ENCODE measurements at places on chromosomes 5 and 9. TPM values are rescaled to one million over a fixed set of nuclear protein-coding genes. Genes with fewer than 3 reads are reported as not detected.

The GPR151 gene
- not detected for total RNA-seq

The BTNL3 gene
- total RNA-seq: not detected

The PPWD1 gene
- total RNA-seq: 77.7 TPM

The CDX1 gene
- 0.49 TPM for total RNA-seq

The LHX3 gene
- total RNA-seq: 0.10 TPM

The HRCT1 gene
- not detected for total RNA-seq

The MELK gene
- total RNA-seq: 12.0 TPM

The SPINK6 gene
- total RNA-seq: not detected

GRCh38 chr9:119101048-119101447, 268.2 kb downstream of the BRINP1 start:
- DNase-seq: no peak

DNA sequence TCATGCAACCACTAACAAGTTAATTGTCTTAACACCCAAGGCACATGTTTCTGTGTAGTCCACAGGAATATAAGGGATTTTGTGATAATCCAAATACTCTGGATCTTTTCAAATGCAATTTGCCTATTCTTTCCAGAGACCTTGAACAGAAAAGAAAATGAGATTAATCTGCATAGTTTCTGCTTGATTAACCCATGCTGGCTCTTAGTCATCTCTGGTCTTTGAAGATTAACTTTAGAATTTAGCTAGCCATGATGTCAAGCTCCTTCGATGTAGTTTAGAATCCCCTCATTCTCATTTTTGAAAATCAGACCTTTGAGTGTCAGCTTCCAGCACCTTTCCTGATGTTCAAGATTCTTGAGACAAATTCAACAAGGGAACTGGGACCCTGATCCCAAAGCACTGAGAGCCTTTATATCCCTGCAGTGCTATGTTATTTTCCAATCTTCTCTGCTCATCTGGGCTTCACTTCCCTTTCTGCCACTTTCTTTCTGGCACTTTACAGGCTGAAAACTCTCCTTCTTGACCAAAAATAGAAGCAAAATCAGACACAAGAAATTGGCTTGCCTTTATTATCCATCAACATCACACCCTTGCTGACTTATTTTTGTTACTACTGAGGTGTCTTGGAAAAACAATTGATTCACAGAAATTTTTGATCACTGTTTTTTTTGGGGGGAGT, 155.5 kb downstream of the PALM2AKAP2 start:
- no peak for DNase-seq

DNA sequence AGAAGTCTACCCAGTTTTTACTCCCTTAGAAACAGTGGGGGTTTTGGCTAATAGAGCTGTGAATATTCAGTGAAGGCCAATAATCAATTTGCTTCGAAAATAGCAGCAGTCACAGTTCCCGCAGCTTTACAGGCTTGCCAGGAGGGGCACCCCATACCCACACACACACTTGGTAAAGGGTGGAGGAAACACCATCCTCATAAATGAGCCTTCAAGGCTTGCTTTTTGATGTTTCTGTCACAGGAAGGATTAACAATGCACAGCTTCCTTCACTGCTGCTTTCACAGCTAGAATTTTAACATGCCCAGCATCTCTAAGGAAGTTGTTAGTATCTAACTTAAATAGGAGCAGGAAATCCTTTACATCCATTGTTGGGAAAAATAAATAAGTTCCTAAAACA, 1247.5 kb upstream of the C9orf72 start:
- no peak for DNase-seq

GRCh38 chr9:8262625-8263622, 463.3 kb upstream of the DMAC1 start:
- no peak for DNase-seq

DNA sequence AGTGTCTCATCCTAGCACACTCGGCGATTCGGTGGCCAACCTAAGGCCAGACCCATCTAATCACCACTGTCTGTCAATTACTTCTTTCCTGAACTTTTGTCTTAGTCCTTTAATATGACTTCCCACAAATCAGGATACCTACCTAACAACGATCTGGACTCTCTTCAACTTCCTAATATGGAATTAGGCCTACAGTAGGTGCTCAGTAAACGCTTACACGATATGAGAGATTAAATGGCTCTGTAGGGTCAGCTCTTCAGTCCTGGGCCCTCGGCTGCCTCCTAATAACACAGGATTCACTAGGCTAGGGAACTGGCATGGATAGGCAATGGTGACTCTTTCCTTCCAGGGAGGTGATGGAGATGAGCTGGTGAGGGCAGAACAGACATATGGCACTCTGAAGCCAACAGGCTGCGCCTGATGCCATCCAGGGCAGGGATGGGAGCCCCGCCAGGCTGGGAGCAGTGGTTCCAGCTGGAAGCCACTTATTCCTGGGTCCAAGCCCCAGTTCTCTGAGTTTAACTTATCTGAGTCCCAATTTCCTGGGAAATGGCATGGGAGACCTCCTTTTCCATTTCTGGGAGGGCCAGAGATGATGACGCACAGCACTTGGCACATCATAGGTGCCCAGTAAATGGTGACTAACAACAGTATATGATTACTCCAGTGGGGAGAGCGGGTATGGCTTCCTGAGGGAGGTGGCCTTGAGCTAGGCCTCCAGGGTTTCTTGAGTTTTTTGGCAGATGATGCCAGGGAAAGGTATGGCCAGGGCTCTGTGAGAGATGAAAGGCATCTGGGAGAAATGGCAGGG, 7.3 kb downstream of the PDGFRB start:
- no peak for DNase-seq

GRCh38 chr5:67166460-67167285, 29.9 kb downstream of the CD180 start:
- no peak for DNase-seq

DNA sequence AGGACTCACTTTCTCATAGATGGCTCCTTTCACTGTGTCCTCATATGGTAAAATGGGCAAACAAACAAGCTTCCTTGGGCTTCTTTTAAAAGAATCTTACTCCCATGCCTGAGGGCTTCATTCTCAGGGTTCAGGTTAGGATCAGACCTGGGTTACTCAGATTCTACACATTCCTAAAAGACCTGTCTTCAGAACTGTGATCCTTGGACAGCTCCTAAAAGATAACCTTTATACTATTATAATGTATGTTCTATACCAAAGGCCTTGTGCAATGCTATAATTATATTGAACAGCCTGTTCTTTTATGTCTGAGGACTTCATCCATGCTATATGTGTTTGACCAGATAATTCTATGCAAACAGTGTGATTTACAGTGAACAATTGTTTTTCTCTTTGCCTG, 264.4 kb upstream of the CDH10 start:
- DNase-seq: no peak

DNA sequence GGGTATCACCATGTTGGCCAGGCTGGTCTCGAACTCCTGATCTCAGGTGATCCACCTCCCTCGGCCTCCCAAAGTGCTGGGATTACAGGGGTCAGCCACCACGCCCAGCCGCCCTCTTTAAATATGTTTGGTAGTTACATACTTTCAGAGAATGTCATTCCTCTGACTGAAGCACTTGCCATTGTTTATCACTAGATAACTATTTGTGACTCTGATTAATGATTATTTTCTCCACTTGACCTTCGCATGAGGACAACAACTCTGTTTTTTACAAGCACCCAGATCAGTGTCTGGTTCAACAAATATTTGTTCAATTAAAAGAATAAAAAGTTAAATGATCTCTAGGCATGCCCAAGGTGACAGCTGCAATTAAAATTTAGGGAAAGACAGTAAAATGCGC, 56.2 kb downstream of the CLINT1 start:
- DNase-seq: no peak

GRCh38 chr9:31347082-31347617, 1037.3 kb upstream of the ACO1 start:
- peak; percentile 32 for DNase-seq

DNA sequence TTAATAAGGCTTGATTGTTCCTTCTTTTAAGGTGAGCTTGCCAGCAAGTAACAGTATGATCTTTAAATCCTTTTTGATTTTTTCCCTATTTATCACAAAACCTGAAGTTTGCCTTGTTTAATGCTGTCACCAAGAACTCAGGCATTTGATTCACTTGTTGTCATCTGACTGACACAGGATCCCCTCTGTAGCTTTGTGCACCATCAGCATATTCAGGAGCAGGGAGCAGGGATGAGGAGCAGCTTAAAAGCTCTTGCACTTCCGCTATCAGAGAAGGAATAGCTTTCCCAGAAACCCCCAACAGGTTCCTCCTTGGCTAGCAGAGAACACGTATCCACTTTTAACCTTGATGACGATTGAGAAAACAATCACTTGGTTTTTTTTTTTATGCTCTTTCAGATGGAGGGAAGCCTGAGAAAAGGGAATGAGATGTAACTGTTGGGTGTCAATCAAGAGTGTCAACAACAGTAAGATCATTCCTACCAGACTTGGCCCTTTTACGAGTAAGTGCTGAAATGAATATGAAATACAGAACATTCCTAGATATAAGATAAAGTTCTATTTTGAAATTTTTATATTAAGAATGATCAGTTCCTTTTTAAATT, 433.1 kb upstream of the CDH18 start:
- DNase-seq: no peak

GRCh38 chr5:129112295-129112694, 17.7 kb downstream of the ISOC1 start:
- DNase-seq: no peak

- DNase-seq: no peak
Measured at GRCh38 chr5:40669606-40670390, 9.9 kb upstream of the PTGER4 start.

- DNase-seq: no peak
Measured at GRCh38 chr9:96185518-96186156, 116.3 kb downstream of the HSD17B3 start.

- no peak for DNase-seq
Measured at GRCh38 chr9:97706246-97706645, 9.1 kb upstream of the XPA start.

DNA sequence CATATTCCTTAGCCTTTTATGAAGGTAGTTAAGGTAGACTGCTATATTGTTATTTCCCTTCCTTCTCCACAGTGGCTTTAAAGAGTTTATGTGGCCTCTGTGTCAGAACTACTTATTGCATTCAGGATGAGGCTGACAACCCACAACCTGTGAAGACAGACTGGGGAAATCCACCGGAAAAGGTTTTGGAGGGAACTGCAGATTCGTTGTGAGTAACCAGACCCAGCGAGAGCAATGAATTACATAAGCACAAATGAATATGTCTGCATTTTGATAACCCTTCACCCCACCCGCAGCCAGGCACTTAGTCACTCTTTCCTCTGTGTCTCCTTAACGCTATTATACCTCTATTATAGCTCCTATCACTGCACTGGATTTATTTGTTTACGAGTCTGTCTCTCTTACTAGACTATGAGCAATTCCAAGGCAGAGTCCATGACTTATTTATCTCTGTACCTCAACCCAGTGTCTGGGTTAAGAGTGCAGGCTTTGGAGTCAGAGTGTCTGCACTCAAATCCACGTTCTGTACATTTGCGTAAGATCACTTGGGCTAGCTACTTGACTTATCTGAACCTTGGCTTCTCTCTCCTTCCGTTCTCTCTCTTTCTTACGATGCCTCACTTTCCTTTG, 19.2 kb downstream of the KCTD16 start:
- DNase-seq: no peak

DNA sequence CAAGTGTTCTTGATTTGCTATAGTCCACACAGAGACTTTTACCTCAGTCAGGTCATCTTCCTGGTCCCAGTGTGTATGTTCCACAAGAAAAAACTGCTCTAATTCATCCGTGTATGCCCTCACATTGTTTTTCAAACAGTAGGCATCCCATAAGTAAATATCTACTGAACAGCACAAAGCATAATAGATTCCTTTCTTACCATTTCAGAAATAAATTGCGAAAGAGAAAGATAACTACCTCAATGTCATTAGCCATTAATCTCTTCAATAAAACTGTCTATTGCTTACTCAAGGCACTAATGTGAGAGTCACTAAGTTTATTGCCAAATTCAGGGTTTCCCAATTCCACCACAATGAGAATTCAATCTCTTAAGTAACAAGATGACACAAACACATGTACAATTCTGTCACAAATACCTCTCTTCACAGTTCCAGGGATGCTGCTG, 9.6 kb downstream of the FBXW2 start:
- DNase-seq: no peak

DNA sequence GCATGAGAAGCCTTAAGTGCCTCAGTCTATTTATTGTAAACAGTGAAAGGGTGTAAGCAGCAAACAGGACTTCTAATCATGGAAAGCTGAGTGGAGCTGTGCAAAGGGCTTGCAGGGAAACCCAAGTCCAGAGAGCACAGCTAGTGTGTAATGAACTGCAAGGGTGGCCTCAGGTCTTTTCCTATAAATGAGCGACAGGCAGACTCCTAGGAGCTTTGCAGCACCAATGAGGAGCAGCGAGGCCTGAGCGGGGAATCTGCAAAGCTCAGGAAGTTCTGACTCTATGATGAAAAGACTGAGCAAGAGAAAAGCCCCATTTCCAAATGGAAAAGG, 250.1 kb upstream of the MAP3K1 start:
- no peak for DNase-seq

GRCh38 chr5:178460598-178460997, 129.6 kb downstream of the COL23A1 start:
- DNase-seq: no peak

DNA sequence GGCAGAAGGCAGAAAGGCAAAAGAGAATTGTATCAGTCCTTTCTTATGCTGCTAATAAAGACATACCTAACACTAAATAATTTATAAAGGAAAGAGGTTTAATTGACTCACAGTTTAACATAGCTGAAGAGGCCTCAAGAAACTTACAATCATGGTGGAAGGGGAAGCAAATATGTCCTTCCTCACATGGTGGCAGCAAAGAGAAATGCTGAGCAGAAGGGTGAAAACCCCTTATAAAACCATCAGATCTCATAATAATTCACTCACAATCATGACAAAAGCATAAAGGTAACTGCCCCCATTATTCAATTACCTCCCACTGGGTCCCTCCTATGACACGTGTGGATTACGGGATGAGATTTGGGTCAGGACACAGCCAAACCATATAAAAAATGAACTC, 312.5 kb upstream of the PTGER4 start:
- no peak for DNase-seq

- no peak for DNase-seq
Measured at GRCh38 chr5:133667217-133667616, 54.9 kb upstream of the FSTL4 start.

- DNase-seq: no peak
Measured at GRCh38 chr5:98175474-98175873, 598.0 kb upstream of the RGMB start.

DNA sequence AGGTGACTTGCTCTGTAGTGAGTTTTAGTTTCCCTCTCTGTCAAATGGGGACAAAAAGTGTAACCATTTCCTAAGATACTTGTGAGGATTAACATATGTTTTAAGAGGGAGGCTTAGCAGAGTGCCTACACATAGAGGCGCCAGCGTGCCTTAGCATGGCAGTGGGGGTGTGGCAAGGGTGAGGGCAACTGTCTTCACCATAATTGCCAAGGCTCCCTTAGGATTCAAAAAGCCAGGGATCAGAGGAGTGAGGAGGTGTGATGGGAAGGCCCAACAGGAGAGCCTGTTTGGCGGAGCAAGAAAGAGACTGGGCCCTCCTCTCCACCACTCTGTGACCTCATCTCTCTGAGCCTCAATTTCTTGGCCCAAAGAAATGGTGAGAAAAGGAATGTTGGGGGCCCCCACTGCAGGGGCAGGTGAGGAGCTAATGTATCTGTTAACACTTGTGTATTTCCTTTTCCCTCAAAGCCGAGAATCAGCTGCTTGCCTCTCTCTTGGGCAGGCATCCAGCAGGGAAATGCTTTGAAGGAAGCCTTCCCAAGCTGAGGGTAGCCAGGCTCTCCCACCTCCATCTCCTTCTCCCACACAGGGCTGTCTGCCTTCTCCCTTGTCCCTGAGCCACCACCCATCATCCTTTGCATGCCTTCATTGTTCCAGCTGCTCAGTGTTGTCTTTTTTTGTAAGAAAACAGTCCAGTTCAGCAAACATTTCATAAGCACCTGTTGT, 76.0 kb downstream of the DAB2IP start:
- DNase-seq: no peak

Data from skin of body (tissue), 3 donors.